ENCODE measurements at places on chromosomes 4 and X.

DNA sequence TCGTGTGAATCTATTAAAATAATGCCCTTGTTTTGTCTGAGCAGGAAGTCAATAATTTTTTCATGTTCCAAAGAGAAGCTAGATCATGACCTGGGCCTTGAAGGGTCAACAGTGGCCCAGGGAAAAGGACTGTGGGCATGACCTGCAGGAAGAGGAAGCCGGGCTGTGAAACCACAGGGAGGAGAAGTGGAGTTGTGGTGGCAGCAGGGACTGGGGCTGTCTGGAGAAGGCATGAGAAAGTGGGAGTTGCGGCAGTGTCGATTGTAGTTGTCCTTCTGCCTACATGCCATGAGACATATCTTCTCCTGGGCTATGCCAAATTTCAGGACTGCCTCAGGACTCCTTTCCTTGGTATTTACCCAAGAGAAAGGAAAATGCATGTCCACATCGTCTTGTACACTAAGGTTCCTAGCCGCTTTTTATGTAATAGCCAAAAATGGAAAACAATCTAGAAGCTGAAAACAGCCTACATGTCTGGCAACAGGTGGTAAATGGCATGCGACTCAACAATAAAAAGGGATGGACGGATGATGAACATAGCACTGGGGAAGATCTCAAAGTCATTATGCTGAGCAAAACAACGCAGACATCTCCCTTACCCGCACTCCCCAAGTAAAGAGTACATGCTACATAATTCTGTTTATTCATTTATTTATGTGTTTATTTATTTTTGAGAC lies 13.6 kb upstream of the PTTG2 start:
- no peak for DNase-seq

GRCh38 chr4:3433138-3433869 lies 8.5 kb upstream of the HGFAC start:
- no peak for DNase-seq

GRCh38 chr4:42397635-42398170 lies 415 bp downstream of the SHISA3 start:
- DNase-seq, result no peak

DNA sequence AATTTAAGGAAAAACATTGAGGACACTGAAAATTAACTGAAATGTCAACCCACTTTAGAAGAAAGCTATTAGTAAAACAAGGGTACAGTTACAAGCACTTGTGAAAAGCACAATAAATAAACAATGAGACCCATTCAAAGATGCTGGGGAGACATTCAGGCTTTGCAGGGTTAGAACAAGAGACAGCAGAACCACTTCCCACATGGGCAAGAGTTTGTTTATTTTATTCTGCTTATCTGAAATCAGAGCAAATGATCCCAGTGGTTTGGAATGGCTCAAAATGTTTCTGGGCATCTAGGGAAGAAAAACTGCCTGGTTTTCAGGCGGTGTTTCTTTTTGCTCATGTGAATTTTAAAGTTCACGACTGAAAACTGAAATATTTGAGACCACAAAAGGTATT lies 42.4 kb downstream of the PPP3CA start:
- DNase-seq, result no peak

DNA sequence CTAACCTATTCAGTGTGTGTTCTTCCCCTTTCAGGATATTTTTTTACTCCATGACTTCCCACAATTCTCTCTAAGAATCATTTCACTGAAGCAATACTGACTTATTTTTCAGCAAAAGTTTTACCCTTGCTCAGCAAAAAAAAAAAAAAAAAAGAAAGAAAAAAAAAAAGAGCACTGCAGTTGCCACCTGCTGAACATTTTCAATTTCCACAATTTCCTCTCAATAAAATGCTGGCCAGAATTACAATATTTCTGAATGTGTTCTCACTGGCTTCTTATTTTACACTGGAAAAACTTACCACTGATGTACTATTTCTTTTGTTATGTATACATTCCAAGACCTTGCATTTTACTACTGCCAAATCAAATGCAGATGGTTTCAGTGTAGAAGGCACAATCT lies 210.4 kb downstream of the PAPSS1 start:
- no peak for DNase-seq

- peak; percentile 24 for DNase-seq
These were observed 61.9 kb downstream of the HOPX start for GRCh38 chr4:56619160-56619559.

DNA sequence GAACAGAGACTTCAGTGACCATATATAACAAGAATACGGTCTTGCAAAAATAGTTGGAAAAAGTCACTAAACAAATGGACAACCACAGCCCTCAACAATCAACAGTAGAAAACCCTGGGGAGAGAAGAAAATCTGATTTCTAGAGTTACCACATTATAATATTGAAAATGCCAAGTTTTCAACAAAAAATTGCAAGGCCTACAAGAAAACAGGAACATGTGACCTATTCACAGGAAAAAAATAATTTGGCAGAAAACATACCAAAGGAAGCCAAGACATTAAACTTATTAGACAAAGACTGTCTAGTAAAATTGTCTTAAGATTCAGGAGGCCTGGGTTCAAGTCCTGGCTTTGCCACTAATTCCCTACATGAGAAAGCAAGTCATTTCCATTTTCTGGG lies 64.7 kb downstream of the ARHGEF9 start:
- no peak for DNase-seq

- DNase-seq, result no peak
These were observed 1.0 kb upstream of the SUV39H1 start for GRCh38 chrX:48695534-48695896.

DNA sequence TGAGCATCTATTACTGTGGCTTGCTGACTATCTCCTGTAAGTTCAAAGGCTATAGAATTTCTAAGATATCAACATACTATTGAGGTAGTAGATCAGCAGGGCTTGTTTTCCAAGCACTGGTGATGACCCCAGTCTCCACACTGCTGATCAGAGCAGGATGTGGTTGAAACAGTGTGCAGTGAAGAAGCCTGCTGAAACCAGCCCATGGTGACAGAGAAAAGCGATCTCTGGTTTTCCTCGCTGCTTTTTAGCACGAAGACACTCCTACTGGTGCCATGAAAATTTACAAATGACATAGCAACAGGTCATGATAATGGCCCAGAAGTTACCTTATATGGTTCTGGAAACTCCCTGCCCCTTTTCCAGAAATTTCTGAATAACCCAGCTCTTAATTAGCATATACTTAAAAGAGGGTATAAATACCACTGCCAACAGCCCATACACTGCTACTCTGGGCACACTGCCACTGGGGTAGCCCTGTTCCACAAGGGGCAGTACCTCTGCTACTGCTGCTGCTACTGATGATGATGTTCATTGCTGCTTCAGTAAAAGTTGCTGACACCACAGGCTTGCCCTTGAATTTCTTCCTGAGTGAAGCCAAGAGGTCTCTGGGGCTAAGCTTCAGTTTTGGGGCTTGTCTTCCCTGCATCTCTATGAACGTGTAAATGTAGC lies 1689.5 kb upstream of the PCDH10 start:
- DNase-seq, result no peak

DNA sequence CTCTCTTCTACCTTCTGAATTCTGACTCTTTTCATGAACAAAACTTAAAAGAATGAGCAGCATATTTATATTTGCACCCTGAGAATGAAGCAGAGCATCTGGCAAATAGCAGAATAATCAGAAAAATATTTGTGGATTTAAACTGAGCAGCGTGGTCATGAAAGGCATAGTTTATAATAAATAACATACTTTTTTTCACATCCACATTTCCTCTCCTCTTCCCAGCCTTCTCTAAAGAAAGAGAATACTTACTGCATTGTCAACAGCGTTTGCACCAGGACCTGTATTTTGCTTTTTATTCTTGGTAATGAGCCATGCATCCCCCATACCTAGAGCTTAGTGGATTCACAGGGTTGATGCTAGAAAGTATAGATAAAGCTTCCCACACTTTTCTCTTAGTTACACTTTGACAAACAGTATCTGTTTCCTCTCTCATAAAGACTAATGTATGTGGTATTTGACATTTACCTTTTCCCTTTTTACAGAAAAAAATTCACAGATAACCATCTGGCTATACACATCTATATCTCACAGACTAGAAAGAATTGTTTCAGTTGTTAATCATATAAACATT lies 131.5 kb downstream of the PRSS12 start:
- no peak for DNase-seq

DNA sequence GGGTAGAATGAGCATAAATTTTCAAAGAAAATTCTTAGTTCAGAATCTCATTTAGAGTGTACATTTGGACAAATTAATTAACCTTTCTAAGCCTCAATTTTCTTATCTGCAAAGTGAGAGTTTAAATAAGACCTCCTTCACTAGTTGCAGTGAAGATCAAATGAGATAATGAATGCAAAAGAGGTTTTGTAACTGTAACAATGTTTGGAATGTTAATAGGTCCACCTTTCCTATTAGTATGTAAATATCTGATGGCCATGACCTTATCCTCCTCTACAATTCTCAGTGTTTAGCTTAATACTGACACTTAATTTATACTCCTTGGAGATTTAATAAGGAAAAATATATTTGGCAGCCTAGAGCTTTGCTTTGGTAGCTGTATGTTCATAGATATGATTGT lies 138.8 kb downstream of the GABRG1 start:
- no peak for DNase-seq

DNA sequence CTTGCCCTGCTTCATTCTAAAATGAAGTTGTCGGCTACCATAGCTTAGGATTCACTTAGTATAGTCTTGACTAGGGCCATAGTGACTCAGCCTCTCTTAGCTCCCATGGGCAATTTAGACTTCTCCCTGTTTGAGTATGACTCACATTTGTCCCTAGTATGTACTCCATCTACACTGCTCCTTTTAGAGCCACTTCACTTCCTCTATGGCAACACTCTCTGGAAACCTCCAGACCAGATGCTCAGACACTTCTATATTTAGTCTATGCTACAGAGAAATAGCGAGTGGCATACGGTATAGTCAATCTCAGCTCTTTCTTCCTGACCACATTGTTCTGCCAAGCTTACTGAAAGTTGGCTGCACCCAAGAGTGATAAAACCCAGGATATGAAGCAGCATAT lies 11.2 kb downstream of the MEPE start:
- DNase-seq, result no peak

DNA sequence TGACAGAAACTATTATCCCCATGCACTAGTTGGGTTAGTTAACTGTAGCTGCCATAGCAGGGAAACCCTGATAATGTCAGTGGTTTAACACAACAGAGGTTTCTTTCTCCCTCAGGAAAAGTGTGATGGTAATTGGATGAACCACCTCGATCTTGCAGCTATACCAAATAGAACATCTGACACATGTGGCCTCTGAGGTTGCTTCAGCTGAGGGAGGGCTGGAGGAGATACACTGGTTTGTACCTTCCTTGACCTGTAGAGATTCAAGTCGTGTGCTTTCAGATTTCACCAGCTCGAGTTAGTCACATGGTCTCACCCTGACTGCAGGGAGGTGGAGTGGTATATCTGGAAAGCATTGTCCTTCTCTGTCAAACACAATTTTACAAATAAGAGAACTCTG lies 147.2 kb upstream of the SFRP2 start:
- no peak for DNase-seq

GRCh38 chr4:26319949-26320537 lies 771 bp upstream of the RBPJ start:
- no peak for DNase-seq

DNA sequence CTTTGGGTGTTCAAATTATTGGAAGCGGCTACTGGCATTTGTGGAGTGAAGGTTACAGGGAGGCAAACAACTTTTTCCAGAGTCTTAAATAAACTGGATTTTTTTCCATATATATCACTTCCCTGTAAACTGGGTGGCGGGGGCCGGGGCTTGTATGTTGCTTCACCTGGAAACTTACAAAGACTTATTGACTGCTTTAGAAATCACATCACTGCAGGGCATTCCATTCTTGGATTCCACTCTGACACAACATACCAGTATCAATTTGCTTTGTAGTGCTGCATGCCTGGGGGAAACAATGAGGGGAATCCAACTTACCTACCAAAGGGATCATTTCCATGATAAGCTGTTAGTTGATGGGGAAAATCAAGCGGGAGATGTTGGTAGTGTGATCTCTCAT lies 21.7 kb upstream of the FAM156A start:
- DNase-seq, result no peak

DNA sequence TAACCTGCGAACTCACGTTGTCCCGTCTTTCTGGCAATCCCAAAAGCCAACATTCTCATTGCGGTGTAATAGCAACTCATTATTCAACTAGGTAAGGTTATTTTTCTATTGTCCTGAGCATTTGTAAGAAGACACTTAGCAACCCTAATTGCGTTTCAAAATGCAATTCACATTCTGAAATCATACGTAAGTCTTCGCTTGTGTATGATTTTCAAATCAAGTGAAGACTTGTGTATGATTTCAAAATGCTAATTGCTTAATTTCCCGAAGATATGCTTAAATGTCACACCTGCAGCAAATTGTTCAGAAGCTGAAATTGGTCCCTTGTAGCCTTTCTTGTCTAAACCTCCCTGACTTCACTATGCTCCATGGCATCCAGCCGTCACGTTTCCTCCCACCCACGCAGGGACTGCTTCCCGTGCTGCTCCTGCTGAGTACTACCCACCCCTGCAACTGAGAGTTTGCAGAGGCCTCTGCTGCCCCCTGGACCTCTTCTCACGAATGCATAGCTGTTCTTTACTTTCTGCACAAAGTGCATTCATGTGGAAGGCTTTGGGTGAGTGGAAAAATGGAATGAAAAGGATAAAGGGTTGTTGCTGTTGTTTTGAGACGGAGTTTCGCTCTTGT lies 40.8 kb upstream of the CLDN24 start:
- no peak for DNase-seq

DNA sequence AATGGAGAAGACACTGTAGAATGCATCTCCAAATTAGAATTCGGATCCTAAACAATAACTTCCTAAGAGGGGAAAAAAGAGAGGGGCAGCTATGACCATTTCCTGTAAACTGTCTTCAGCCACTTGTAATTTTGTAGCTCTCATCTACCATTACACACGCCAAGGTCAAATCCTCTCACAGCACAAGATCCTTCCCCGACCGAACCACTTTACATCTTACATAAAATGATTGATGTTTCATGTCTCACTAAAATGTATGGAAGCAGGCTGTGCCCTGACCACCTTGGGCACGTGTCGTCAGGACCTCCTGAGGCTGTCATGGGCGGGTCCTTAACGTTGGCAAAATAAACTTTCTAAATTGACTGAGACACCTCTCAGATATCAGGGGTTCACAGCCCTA lies 24.1 kb upstream of the PBDC1 start:
- DNase-seq, result peak; percentile 0

- DNase-seq, result no peak
These were observed 70.2 kb upstream of the LONRF3 start for GRCh38 chrX:118904218-118904617.

Measured in NCI-H2171 (cell line).